Stimulated activated naive CD8-positive, alpha-beta T cell treated with anti-CD3 and anti-CD28 coated beads, Interleukin-15, amount 100 ng/mL, for 72 hours (primary cell): ENCODE measurements at places on chromosomes 13 and 19.
A peak's percentile ranks its signal among the peaks of the same experiment; 100 is the strongest.

DNA sequence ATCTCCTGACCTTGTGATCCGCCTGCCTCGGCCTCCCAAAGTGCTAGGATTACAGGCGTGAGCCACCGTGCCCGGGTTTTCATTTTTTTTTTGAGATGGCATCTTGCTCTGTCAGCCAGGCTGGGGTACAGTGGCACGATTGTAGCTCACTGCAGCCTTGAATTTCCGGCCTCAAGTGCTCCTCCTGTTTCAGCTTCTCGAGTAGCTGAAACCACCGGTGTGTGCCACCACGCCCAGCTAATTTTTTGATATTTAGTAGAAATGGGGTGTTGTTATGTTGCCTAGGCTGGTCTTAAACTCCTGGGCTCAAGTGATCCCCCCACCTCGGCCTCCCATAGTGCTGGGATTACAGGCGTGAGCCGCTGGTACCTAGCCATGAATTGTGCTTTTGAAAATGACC, 5.9 kb downstream of the ADAT3 start:
- no peak for DNase-seq

GRCh38 chr13:65932587-65933239, 1297.4 kb downstream of the PCDH9 start:
- DNase-seq, result no peak

DNA sequence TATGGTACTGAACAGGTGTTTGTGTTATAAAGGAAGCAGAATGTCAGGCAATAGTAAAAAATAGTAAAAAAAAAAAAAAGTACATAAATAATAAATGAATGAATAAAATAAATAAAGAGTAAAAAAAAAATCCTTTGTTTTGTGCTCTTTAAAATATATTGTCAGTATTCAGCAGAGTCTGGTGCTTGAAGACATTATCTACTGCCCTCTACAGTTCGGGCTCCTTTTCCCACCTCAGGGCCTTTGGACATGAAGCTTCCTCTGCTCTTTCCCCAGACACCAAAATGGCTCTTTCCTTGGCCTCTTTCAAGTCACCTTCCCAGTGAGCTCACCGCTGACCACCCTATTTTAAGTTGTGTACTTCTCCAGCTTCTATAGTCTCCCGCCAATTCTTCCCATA, 137.5 kb downstream of the TNFRSF19 start:
- no peak for DNase-seq

GRCh38 chr13:41246969-41247680, 16.3 kb downstream of the MTRF1 start:
- no peak for DNase-seq

DNA sequence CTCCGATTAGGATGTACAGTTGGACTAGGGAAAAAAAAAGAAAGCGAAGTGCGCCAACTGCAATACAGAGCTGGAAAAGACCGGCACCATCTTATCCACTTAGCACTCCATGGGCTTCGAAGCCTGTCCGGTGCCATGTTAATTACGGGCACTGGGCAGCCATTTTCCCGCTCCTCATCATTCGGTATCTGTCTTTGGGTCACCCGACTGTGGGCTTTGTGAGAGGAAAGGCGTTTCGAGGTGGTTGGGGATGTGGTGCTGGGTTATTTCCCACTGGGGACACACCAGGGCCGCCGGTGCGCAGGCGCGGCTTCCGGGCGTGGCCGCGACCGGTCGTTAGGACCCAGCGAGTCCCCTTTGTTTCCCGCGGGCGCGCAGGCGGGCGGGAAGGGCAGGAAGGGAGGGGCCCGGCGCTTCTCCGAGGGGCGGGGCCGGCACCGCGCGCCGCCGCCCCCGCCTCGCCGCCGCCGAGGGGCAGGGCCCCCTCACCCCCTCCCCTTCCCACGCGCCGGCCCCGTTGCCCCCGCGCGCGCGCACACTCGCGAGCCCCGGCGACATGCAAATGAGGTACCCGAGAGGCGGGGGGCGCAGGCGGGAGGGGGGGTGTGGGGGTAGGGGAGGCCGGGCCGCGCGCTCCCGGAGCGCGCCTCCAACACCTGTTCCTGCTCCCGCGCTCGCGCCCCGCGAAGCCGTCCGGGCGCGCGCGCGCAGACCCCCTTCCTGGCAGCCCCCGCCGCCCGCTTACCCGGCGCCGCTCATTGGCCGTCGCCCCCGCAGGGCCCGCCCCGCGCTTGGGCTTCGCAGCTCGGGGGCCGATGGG, at the start of gene ZNF524:
TSS of gene ZNF524 (plus strand) at position 447 of the 820 bp plus-strand sequence. CDS start 1,825 bp downstream, outside the sequence.
- DNase-seq, result peak; percentile 91

DNA sequence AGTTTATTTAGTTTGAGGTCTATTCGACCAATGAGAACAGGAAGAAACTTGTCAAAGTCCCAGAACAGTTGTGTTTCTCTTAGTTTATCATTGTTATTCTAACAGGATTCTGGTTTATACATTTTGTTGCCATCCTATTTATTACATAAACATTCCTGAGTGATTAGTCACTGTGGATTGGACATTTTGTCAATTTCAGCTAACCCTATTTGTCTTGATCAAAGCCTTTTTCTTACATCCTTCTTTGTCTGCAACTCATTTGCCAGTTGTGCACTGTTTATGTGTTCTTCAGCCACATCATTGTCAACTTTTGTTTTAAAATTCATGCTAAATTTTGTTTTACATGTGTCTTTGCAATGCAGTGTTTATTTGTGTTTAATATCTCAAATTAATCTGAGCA, 886.0 kb upstream of the SLC10A2 start:
- no peak for DNase-seq

- no peak for DNase-seq
Measured at GRCh38 chr19:5048727-5049553, 80.0 kb downstream of the KDM4B start.
